ENCODE measurements at places on chromosomes 16 and 17.

GRCh38 chr16:68146585-68146984, 61.4 kb downstream of the NFATC3 start:
- no peak for DNase-seq

- no peak for DNase-seq
Measured at GRCh38 chr16:86075839-86076440, 177.0 kb downstream of the IRF8 start.

- no peak for DNase-seq
Measured at GRCh38 chr16:8788578-8789172, 8.8 kb downstream of the TMEM186 start.

DNA sequence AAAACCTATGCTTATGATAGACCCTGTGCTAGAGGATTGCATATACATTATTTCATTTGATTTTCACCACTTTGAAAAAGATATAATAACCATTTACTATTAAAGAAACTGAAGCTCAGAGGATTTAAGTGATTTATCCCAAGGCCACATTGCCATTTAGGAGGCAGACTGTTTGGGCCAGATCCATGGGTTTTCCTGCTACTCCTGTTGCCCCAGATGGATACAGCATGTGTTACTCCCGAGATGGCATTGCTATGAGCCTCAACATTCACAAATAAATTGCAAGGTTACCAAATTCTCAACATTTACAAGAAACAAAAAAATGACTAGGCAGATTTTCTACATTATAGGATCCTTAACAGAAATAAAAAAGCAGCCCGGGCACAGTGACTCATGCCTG, 322.1 kb upstream of the SOX9 start:
- DNase-seq: no peak

DNA sequence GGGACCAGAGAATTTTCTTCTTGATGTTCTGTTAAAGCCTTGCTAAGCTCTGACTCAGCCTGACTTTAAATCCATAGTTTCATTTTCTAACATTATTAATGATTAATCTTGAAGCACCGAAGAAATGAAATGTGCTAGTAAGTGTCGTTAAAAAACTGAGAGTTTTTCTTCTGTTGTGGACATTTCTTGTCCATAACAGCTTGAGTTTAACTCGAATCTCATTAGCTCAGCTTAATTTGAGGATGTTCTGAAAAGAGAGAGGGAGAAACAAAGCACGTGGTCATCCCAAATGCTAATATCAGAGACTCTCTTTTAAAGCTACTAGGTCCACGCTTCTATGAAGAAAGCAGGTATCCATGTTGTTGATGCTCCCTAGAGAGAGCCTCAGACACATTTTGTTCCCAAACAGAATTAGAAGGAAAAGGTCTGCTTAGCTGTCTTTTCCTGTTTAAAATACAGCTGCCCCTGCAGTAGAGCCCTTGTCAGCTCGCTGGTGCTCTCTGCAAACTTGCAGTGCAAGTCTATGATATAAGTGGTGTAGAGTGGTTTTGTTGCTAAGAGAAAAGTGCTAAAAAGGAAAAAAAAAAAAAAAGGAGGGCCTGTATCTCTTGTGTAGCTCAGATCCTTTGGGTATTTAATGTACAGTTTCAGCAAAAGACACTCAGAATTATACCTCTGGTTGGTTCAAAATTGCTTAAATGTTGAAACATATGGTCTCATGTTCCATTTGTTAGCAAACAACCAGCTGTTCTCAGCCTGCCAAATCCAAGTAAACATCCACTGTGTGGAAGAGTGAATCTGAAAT, 191.1 kb upstream of the TBX2 start:
- no peak for DNase-seq

- DNase-seq: no peak
Measured at GRCh38 chr17:78142119-78142861, 3.9 kb upstream of the C17orf99 start.

GRCh38 chr17:41718287-41718645, 6.1 kb downstream of the GAST start:
- no peak for DNase-seq

DNA sequence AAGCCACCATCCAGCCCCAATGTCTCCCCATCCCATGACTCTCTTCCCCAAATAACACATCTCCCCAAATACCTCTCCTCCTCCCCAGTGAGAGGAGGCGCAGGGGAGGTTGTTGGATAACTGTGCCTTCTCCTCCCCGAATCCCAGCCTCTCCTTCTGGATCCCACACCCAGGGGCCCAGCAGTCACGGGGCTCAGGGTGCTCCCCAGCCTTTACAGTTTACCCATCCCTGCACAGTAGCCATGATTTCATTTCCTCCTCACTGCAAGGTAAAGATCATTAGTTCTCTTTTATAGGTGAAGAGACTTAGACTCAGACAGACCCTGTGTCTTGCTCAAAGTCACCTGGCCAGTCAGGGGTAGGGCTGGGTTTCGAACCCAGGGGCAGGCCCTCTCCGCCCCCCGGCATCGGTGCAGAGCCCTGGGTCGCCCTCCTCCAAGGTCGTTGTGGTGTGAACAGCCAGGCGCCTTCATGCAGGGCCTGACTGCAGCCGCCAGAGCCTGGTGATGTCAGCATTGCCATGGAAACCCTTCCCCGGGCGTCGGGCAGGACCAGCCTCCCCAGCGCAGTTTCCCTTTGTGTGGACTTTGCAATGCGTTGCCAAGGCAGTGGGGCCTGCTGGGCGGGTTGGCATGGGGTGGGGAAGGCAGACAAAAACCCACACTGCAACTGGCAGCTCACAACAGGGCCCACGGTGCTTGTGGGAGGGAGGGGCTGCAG, 53.3 kb upstream of the TOB1 start:
- peak; percentile 51 for DNase-seq

DNA sequence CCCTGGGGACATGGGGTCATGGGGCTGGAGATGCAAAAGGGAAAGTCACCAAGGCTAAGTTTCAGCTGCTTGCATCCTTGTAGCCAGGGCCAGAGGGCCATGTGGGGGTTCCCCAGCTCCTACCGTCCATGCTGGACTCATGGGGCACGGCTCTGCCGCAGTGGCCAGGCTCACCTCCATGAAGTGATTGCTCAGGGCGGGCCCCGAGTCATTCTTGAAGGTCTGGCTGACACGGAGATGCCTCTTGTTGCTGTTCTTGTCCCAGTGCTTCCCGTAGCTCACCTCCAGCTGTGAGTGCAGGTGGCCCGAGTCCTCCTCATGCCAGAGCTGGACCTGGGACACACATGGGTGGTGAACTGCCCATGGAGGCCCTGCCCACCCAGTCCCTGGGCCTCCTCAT, 114.5 kb downstream of the RMI2 start:
- DNase-seq: no peak

- no peak for DNase-seq
Measured at GRCh38 chr16:61366006-61366405, 670.2 kb downstream of the CDH8 start.

DNA sequence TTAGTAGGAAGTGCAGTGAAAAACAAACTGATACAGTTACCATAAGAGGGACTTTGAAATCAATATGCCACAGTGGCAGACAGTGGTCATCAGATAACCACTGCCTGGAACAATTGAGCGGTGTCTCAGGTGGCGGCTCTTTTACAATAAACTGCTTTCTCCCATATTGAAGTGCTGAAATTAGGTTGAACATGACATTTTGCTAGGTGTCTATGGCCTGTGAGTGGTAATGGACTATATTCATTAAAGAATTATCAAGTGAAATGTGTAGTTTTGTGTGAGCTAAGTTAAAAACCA, 214.7 kb downstream of the RPTOR start:
- DNase-seq: no peak

DNA sequence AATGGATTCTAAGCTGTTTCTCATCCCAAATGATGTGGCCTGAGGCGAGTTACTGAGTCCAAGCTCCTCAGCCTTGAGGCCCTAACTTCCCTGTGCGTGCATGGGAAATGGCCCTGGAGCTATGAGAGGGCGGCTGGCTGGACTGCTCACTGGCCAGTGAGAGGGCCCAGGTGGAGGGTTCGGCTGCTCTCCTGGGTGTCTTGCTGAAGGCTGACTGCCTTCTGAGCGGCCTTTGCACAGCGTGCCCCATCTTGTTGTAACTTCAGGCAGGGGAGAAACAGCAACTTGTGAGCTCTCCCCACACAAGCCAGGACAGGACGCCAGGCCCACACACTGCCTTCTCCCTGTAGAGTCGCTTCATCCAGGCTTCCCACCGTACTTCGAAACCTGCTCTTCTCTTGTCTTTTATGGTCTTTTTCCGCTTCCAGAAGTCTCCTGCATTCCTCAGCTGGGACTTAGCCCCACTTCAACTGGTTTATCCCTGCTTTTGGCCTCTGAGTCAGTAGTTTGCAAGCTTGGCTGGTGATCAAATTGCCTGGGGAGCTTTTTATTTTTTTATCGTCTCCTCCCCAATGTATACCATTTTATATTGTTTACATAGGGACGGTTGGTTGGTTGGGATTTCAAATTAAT, 13.3 kb downstream of the CDH3 start:
- DNase-seq: no peak

- DNase-seq: no peak
Measured at GRCh38 chr17:63295839-63296590, 150.1 kb downstream of the CYB561 start.

DNA sequence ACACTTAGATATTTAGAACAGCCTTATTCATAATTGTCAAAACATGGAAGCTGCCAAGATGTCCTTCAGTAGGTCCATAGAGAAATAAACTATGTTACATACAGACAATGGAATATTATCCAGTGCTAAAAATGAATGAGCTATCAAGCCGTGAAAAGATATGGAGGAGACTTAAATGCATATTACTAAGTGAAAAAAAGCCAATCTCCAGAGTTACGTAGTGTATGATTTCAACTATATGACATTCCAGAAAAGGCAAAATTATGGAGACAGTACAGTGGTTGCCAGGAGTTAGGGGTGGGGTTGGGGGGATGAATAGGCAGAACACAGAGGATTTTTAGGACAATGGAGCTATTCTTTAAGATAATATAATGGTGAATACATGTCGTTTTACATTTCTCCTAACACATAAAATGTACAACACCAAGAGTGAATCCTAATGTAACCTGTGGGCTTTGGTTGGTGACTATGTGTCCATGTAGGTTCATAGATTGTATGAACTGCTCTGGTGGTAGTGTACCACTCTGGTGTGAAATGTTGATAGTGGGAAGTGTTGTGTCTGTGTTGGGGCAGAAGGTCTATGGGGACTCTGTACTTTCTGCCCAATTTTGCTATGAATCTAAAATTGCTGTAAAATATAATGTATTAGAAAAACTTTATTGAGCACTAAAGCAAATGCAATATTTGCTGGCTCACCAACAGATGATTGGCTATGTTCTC, 122.6 kb downstream of the USP22 start:
- no peak for DNase-seq

- no peak for DNase-seq
Measured at GRCh38 chr17:8643855-8644506, 13.5 kb upstream of the MYH10 start.

DNA sequence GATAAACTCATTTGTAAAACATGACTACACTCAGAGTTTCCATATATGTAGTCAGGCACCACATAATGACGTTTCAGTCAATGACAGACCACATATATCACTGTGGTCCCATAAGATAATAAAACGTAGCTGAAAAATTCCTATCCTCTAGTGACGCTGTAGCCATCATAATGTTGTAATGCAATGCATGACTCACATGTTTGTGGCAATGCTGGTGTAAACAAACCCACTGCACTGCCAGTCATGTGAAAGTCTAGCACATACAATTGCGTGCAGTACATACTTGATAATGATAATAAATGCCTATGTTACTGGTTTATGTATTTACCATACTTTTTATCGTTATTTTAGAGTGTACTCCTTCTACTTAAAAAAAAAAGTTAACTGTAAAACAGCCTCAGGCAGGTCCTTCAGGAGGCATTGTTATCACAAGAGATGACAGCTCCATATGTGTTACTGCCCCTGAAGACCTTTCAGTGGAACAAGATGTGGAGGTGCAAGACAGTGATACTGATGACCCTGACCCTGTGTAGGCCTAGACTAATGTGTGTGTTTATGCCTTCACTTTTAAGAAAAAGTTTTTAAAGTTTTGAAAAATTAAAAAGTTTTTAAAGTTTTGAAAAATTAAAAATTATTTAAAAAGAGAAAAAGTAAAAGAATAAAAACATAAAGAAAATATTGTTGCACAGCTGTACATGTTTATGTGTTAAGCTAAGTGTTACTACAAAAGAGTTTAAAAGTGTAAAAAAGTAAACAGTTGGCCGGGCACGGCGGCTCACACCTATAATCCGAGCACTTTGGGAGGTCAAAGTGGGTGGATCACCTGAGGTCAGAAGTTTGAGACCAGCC, 9.0 kb downstream of the STAT5B start:
- no peak for DNase-seq

GRCh38 chr17:34542700-34543336, 36.6 kb upstream of the TMEM132E start:
- DNase-seq: peak; percentile 41

DNA sequence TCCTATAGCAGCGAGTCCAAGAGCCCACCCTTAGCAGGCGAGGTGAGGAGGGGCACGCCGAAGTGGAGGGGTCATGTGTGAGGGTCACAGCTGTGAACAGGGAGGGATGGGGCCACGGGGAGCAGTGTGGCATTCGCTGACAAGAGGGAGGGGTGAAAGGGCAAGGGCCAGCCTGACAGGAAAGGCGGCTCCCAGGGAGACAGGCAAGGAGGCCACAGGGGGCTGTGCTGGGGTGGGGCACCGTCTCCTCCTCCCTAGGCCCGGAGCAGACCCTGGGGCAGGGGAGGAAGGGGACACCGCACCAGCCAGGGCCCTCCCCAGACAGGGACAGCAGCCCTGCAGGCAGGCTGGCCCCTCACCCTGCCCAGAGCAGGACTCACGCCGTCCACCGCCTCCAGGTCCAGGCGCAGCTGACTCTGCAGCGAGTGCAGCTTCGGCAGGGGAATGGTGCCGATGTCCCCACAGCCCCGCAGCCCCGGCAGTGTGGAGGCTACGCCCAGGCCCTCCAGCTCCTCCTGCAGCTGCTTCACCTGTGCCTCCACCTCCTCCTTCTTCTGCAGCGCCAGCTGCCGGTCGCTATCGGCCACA, 15.1 kb downstream of the GNPTG start:
- DNase-seq: no peak

DNA sequence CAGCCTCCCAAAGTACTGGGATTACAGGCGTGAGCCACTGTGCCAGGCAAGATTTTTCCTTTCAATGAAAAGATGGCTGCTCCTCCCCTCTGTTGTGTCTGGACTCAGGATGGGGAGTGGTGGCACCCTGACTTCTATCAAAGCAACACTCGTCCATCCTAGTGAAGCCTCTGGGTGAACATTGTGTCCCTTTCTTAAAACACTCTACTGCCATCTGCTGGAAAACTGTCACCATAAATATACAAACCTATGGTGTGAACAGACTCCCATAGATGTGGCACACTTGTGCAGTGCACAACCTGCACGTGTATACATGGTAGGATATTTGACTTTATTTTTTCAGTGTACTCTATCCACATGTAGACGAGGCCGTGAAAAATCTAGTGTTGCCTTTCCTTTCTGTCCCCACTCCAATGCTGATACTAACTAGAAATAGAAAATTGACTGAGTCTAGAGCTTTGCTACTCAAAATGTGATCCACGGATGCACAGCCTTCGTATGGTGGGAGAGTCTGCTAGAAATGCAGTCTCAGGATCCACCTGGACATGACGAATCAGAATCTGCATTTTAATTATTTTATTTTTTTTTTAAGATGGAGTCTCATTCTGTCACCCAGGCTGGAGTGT, 55.9 kb upstream of the PLCG2 start:
- DNase-seq: no peak
